ENCODE measurements at places on chromosomes 4 and X.

- DNase-seq = no peak
These were observed 275.2 kb downstream of the QDPR start for GRCh38 chr4:17236686-17237085.

GRCh38 chr4:163195247-163195765 lies 28.6 kb upstream of the NAF1 start:
- no peak for DNase-seq

GRCh38 chrX:138771047-138771446 lies 59.5 kb upstream of the FGF13 start:
- DNase-seq = no peak

- DNase-seq = no peak
These were observed 130.9 kb downstream of the RNF150 start for GRCh38 chr4:141002323-141002805.

- no peak for DNase-seq
These were observed 139.1 kb upstream of the PAQR3 start for GRCh38 chr4:79078339-79078738.

DNA sequence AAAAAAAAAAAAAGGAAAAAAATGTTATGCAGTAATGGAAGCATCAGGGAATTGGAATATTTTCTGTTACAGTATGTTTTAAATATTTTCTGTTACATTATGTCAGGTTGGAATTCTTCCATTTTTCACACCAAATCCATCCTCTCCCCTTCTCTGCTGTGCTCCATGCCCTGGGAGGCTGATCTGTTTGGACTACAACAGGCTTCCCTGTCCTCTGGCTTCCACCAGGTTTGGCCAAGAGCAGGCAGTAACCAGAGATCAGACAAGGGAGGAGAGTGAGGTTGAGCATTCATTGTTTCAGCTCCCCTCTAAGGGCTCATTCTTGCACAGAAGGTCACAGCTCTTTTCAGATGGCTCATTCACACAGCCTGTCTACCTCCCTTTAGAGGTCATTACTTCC lies 11.7 kb upstream of the TMEM184C start:
- no peak for DNase-seq

- no peak for DNase-seq
These were observed 143.9 kb downstream of the SHOX start for GRCh38 chrX:774536-774935.

All from D721Med (cell line).